ENCODE measurements at places on chromosomes 2 and 18.

- no peak for DNase-seq
Measured at GRCh38 chr2:235591231-235591730, 97.4 kb downstream of the AGAP1 start.

- DNase-seq = no peak
Measured at GRCh38 chr2:48092846-48093803, 186.8 kb upstream of the FBXO11 start.

DNA sequence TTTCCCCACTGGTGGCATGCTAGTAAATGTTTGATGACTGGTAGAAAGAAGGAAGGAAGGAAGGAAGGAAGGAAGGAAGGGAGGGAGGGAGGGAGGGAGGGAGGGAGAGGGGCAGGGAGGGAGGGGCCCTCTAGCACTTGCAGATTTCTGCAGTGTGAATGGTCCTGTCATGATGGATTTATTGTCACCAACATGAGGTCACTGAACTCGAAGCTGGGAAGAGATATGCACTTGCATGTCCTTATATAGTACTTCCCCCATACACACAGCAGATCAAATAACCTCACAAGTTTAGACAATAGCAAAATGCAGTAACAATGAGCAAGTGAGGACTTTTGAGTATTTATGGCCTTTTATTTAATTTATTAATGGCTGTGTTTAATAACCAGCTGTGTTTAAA lies 44.5 kb upstream of the CXCR4 start:
- no peak for DNase-seq

DNA sequence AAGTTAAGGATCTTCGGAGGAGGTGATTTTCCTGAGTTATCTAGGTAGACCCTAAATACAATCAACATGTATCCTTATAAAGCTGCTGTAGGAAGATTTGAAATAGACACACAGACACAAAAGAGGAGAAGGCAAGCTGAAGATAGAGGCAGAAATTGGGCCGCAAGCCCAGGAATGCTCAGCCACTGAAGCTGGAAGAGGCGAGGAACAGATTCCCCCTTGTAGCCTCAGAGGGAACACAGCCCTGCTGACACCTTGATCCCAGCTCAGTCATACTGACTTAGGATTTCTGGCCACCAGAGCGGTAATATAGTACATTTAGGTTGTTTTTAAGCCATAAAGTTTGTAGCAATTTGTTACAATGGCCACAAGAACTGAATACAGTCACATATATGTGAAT lies 90.9 kb downstream of the ETAA1 start:
- DNase-seq = no peak

DNA sequence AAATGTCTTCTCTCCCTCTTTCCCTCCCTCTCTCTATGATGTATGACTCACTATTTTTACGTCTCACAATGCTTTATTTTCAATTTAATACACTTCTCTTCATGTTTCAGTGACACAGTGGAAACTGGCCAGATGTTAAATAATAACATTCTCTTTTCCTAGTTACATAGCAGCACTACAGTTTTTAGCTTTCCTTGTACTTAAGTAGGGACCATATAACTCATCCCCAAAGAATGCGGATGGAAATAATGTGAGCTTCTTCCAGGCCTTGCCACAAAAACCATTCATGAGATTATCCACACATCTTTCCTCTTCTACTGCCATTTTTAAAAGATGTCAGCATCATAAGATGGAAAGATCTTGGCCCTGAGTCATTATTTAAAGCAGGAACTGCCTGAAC lies 789.4 kb downstream of the LRP1B start:
- no peak for DNase-seq

GRCh38 chr2:105806996-105807395 lies 62.3 kb downstream of the NCK2 start:
- DNase-seq = no peak

DNA sequence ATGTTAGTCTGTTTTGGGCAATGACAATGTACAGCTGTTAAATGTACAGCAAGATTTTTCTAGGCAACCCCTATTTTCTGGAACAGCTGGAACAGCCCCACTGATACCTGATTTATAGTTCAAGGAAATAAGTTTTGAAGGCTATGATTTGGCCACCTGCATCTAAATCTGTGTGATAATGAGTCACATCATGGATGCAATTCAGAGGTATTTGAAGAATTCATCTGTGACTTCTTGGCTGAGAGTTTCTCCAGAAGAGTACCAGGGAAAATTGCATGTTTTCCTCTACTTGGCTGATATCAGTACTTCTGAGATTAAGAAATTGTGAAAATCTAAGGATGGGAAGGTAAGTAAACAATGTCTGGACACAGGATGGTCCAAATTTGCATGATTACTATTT lies 40.7 kb upstream of the NT5C1B start:
- no peak for DNase-seq

DNA sequence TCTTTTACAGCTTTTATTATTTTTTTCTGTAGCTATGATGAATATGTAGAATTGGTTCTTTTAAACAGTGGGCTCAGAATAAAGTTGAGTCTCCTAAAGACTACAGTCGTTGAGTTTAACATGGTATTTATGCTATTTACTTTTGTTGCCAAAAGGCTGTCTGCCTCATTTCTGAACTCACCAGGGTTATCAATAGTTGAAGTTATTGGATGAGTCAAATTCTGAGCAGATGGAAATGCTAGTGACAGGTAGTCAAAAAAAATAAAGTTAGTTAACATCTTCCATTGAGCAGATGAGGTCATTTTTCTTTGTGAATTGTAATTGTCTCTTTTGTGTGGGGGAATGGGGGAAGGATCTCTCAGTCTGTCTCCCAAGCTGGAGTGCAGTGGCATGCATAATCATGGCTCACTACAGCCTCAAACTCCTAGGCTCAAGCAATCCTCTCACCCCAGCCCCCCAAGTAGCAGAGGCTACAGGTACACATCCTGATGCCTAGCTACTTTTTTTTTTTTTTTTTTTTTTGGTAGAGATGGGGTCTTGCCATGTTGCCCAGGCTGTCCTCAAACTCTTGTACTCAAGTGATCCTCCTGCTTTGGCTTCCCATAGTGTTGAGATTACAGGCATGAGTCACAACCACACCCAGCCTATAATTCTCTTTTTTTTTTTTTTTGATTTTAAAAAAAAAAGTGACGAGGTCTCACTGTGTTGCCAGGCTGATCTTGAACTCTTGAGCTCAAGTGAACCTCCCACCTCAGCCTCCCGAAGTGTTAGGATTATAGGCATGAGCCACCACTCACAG lies 8.9 kb downstream of the PAPOLG start:
- no peak for DNase-seq

DNA sequence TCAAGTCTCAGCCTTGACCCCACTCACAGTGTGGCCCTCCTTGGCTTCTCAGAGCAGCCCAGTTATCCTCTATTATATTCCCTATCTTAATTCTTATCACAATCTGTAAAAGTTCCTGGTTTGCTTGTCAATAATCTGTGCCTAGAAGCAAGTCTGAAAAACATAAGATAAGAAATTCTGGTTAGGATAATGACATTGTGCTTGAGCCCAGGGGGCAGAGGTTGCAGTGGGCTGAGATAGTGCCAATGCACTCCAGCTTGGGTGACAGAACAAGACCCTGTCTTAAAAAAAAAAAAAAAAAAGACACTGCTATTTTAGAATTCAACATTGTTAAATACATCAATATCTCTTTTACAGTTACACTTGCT lies 63.9 kb downstream of the TMEM131 start:
- DNase-seq = no peak

DNA sequence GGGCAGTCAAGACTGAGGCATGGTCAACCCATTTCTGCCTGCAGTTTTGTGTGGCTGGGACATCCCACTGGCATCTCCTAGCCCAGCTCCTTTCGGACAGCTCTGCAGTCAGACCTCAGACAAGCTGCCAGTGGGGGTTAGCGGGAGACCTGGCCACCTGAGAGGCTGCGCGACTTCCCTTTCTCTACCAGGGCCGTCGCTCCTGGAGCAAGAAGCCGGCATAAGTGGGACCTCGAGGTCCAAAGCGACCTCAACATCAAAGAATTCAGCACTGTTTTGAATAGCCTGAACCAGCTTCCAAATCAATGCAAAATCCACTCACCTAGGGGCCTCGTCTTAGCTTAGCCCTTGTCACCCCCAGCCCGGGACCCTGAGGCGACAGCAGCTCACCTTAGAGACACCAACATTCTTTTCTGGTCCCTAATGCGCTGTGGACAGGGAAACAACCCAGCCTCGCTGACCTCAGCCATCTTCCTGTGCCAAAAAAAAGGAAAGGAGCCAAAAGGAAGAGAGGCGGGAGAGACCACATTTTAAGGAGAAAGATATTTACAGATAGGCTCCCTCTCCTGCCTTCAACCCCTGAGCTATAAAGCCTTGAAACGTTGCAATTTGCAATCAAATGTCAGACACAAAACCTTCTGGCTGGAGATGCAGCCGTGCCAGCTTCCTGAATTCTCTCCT lies 81.2 kb downstream of the GFPT1 start:
- DNase-seq = no peak

GRCh38 chr2:73995810-73996209 lies 11.1 kb downstream of the TET3 start:
- no peak for DNase-seq

DNA sequence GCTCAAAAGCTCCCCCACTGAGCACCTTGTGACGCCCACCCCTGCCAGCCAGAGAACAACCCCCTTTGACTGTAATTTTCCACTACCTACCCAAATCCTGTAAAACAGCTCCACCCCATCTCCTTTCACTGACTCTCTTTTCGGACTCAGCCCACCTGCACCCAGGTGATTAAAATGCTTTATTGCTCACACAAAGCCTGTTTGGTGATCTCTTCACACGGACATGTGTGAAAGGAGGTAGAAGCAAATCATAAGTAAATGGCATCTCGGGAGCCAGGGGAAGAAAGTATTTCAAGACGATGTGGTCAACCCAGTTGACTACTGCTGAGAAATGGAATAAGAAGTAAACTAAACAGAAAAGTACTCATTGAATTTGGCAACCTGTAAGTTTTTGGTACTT lies 11.2 kb upstream of the NCKAP1 start:
- no peak for DNase-seq

DNA sequence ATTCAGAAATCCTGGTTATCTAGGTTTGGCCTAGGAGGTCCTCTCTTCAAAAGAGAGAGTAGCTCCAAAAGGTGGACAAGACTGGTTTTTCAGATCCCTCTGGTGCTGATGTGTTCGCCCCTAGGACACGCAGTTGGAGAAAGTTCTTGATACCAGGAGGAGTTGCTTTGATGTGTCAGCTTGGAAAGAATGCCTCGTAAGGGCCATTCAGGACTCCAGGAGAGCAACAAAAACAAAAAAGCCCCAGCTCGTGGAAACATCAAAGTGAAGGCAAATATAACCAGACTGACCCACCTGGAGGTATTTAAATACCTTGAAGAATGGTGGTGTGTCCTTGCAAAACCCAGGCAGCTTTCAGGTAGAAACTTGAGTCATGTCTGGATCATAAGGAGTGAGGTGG lies 12.5 kb upstream of the LBH start:
- no peak for DNase-seq

DNA sequence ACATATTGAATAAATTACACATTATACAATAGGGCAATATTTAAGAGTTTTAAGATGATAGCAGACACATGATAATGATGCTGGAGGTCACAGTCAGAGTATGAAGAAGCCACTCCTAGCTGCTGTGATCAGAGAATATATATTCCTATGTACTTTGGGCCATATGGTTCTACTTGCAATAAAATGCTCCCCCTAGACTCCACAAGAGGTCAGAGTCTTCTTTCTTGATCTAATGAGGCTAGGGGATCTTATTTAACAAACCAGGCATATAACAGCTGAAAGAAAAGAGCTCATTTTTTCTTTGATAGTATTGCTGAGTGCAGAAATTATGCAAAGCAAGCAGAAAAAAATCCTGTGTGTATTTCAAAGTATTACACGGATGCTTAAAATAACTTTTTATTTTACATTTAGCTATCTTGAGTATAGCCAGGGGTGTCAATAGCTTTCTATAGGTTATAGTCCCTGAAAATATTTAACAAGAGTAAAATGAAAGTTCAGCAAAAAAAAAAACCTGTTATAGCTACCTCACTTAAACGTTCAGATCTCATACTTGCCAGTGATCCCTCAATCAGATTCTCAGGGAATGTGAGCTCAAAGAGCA lies 748.7 kb upstream of the CHAC2 start:
- no peak for DNase-seq

- DNase-seq = peak; percentile 4
Measured at GRCh38 chr2:239035361-239035814, 187.5 kb downstream of the TWIST2 start.

DNA sequence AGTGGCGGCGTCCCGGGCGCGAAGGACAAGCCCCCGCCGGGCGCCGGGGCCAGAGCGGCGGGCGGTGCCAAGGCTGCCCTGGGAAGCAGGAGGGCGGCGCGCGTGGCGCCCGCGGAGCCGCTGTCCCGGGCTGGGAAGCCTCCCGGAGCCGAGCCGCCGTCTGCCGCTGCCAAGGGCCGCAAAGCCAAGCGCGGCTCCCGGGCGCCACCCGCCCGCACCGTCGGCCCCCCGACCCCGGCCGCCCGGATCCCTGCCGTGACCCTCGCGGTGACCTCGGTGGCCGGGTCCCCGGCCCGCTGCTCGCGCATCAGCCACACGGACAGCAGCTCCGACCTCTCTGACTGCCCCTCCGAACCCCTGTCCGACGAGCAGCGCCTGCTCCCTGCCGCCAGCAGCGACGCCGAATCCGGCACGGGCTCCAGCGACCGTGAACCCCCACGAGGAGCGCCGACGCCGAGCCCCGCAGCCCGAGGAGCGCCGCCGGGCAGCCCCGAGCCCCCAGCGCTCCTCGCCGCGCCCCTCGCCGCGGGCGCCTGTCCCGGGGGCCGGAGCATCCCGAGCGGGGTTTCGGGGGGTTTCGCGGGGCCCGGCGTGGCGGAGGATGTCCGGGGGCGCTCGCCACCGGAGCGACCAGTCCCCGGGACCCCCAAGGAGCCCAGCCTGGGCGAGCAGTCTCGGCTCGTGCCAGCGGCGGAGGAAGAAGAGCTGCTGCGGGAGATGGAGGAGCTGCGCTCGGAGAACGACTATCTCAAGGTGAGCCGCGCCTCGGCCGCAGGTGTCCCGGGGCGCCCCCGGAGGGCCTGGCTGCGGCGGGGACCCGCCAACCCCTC lies 820 bp downstream of the MTCL1 start:
- DNase-seq = no peak

DNA sequence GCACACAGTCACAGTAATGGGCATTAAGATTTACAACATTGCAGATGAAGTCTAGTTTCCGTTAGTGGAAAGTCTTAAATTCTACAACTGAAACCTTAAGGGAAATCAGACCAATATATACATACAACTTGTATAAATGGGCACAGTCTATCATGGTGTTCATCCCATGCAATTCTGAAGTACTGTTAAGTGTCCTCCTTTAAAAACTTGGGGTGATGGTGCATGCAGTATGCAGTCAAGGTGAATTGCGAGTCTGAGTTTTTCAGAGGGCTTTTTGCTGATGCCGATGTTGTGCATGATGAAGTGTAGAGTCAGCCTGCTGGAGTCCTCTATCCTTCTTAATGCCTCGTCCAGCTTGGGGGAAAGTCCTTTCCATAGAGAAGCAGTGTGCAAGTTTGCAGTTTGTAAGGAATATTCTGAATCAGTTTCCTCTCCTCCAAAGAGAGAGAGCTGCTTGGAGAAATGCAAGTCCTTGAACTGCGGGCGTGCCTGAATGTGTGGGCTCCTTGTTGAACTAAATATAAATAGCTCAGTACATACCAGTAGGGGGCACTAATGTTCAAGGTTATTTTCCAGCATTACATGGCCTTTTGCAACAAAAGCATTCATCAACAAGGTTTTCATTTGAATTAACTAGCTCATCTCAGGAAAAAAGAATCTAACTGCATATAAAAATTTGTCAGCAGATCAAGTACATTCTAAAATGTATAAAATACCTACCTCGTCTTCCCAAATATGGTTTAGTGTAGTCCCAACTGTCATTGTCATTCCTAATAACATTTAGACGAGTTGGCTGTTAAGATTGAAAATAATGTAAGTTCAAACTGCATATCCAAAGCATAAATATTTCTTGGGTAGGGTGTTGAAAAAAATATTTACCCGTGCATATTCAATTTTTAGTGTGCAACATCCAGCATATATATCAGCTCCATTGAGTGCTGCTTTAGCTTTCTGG lies 21.3 kb downstream of the HNRNPLL start:
- DNase-seq = peak; percentile 72

Measured in NCI-H1436 (cell line).